Stimulated activated CD8-positive, alpha-beta memory T cell treated with anti-CD3 and anti-CD28 coated beads, Interleukin-4, amount 100 ng/mL, for 1 hour (primary cell): ENCODE measurements at places on chromosomes 7 and 10.

- no peak for DNase-seq
These were observed 159.9 kb downstream of the CAMK1D start for GRCh38 chr10:12509016-12509793.

DNA sequence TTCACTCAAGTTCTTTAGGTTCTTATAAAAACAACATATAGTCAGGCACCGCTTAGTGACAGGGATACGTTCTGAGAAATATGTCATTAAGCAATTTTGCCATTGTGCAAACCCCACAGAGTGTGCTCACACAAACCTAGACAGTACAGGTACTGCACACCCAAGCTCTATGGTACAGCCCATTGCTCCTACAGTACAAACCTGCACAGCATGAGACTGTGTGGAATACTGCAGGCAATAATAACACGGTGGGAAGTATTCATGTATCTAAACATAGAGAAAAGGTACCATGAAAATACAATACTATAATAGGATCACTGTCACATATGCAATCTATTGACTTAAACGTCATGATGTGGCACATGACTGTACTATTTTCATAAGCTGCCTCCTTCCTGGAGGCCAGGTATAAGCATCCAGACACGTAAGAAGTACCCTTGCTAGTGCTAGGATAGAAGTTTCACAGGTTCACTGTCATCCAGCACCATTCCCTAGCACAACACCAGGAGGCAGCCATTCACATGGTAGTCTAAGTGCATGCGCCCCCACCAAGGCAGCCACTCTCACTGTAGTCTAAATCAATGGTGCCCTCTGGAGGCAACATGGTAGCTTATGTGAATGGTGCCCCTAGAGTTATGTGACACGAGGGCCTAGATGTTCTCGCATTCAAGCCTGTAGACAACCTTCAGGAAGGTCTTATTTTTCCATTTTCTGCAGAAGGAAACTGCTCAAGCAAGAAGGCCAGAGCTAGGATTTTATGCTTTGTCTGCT, 98.5 kb downstream of the ARHGAP22 start:
- DNase-seq, result no peak

- no peak for DNase-seq
These were observed 3.0 kb upstream of the PLAU start for GRCh38 chr10:73907841-73908517.

DNA sequence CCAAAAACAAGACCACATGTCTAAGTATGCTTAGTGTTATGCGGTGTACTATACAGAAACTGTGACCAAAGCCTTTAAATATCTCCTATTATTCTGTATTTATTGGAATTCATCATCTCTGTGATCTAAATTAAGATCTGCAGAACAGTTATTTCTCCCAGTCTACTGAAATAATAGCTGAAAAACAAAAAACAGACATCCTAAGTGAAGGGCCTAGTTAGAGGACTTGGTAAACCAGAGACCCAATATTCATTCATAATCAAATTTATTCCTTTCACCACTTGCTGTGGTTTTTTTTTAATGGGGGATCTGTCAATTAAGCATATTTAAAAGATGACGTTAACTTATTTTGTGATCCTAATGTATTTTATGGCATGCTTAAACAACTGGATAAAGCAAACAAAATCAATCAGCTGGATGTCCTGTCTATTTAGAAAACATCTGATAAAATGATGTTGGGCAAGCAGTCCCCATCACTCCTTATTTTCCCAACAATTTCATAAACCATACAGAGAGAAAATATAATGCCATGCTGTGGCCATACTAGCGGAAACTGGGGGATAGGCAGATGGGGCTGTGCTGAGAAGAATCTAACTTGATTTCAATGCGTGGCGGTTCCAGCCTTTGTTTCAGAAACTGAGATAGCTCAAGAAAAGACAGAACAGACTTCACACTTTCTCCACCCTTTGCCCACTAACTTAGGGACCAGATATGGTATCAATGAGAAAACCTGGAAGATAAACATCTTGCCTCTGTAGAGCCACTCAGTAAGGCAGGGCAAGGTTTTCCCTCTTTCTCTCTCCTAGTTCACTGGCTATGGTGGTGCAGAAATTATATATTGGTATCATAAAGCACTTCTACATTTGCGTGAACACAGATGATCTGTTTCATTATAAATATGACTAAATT, 32.9 kb downstream of the ICA1 start:
- DNase-seq, result no peak

GRCh38 chr10:95336702-95337101, 45.9 kb upstream of the PDLIM1 start:
- no peak for DNase-seq

- no peak for DNase-seq
These were observed 12.9 kb downstream of the OIT3 start for GRCh38 chr10:72906446-72906845.
